ENCODE measurements at places on chromosomes 3 and 15.

GRCh38 chr3:177039490-177040274 is 157.6 kb downstream of the TBL1XR1 start:
- DNase-seq = no peak

GRCh38 chr3:193174140-193174539 is 66.9 kb upstream of the PLAAT1 start:
- no peak for DNase-seq

- DNase-seq = no peak
These were observed 10.0 kb upstream of the MBNL1 start for GRCh38 chr3:152258448-152259393.

DNA sequence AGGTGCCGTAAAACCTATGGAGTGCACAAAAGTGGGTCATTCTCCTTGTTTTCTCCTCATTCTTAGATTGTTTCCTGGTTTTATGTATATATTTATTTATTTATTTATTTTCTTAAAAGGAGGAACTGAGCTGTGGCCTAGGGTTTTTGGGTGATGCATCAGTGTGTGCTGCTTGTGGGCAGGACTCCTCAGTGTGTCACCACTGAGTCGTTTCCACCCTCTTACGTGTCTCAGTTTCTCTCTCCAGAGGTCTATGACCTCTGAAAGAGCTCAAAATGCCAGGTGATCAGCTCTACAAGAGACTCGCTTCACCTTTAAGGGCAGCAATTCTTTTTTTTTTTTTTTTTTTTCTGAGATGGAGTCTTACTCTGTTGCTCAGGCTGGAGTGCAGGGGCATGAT is 72.9 kb downstream of the CD200 start:
- no peak for DNase-seq
